ENCODE measurements at places on chromosomes 6 and 20.

- no peak for DNase-seq
Measured at GRCh38 chr6:90859056-90859455, 272.2 kb upstream of the MAP3K7 start.

DNA sequence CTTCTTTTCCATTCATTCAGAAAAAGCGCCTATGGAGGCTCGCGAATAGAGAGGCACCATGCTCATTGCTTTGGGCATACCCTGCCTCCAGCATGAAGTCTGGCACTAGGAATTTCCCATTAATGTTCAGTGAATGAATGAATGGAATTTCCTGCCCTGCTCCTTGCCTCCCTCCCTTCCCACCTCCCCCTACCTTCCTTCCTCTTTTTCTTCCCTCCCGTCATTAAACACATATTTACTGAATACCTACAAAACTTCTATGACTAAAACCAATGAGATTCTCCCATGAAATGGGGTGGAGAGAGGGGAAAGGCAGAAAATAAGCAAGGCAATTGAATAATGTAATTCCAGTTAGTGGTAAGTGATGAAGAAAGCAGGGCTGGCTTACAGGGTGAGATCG lies 213.8 kb upstream of the AGPAT4 start:
- DNase-seq, result no peak

DNA sequence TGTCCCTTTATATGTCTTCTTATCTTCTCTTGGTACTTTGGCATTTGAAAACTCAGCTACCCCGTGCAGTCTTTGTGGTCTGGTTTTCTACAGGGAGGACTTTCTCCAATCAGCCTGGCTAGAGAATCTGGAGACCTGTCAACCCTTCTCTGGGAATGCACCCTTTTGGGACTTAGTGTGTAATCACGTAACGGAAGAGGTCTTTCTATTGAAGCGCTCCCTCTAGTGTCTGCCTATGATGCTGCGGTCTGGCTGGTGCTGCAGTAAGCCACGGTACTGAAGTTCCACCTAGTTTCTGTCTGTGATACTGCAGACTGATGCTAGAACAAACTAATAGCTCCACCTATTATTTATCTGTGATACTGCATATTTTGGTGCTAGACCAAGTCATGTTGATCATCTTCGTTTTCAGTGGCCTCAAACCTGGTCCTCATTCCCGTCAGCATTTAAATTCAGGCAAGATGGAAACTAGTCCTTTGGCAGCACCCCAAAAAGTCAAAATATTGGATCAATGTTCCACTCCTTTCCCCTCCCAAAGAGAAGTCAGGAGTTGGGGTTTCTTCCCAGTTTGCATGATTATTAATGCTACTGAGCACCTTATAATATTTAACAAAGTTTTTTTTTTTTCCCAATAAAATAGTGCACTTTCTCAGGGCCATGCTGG lies 12.5 kb upstream of the SIRPB2 start:
- DNase-seq, result peak; percentile 43

DNA sequence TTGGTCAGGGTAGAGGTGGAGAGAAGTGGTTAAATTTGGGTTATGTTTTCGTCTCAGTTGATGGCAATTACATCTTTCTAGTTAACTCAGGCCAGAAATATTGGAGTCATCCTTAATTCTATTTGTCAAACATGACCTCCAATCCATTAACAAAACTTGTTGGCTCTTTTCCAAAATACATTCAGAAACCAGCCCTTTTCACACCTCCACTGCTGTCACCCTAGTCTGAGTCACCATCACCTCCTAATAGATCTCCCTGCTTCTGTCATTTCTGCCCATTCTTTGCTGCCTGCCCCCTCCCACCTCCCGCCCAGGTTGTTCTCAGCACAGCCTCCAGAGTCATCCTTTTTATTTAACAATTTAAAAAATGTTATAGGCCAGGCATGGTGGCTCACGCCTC lies 3.0 kb upstream of the ABCF1 start:
- DNase-seq, result peak; percentile 21

GRCh38 chr20:31485450-31486339 lies 10.6 kb downstream of the REM1 start:
- no peak for DNase-seq

- no peak for DNase-seq
Measured at GRCh38 chr6:124436803-124437202, 525.4 kb upstream of the RNF217 start.

DNA sequence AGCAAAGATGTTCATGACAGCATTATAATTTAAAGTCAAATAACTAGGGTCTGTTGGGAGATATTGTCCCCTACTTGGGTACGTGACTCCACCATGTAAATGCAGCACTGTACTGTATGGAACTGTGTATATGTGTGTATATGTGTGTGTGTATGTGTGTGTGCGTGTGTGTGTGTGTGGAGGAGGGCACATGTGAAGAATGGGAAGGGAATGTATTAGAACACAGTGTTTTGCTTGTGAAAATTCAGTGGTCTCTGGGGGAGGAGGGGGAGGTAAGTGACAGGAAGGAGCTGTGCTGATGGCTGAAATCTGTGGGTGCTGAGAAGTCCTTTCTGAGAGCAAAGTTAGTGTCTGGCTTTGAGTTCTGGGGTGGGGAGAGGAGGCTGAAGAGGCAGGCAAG lies 23.9 kb upstream of the VEGFA start:
- DNase-seq, result no peak

DNA sequence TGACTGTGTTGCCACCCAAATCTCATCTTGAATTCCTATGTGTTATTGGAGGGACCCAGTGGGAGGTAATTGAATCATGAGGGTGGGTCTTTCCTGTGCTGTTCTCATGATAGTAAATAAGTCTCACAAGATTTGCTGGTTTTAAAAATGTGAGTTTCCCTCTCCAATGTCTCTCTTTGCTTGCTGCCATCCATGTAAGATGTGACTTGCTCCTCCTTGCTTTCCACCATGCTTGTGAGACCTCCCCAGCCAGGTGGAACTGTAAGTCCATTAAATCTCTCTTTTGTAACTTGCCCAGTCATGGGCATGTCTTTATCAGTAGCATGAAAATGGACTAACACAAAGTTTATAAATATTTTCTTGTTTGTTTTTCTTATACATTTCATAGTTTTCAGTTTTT lies 990.5 kb upstream of the CITED2 start:
- DNase-seq, result no peak

DNA sequence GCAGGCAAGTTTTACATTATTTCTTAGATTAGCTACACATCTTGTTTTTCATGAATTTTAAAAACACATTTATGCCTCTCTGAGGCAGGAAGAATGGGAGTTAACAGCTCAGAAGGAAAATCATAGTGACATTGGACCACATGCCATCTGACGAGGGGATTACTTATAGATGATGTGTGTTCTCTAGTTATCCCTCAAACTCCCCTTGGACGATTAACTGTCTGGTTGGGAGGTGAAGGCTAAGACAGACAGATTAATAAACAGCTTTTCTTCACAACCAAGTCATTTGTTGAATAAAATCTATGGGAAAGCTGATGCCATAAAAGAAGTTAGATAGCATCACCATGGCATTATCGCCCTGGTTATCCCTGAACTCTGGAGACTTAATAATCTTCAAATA lies 80.0 kb upstream of the PREP start:
- no peak for DNase-seq

- DNase-seq, result no peak
Measured at GRCh38 chr20:1469925-1470571, 3.4 kb upstream of the NSFL1C start.

DNA sequence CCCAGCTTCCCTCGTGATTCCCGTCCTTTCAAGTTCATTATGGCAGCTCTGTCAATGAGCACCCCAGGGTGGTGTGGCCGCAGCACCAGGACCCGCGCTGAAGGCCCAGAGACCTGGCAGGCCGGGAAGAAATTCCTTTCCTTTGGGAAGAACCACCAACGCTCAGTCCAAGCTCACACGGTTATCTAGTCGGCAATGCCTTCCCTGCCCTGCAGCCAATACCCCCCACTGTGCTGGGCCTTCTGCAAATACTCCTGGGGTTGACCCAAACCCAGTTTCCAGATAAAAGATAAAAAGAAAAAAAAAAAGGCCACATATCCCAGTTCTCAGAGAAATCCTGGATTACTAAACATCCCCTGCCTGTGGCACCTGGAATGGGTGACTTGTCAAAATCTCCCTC lies 28.7 kb downstream of the PXDC1 start:
- no peak for DNase-seq

DNA sequence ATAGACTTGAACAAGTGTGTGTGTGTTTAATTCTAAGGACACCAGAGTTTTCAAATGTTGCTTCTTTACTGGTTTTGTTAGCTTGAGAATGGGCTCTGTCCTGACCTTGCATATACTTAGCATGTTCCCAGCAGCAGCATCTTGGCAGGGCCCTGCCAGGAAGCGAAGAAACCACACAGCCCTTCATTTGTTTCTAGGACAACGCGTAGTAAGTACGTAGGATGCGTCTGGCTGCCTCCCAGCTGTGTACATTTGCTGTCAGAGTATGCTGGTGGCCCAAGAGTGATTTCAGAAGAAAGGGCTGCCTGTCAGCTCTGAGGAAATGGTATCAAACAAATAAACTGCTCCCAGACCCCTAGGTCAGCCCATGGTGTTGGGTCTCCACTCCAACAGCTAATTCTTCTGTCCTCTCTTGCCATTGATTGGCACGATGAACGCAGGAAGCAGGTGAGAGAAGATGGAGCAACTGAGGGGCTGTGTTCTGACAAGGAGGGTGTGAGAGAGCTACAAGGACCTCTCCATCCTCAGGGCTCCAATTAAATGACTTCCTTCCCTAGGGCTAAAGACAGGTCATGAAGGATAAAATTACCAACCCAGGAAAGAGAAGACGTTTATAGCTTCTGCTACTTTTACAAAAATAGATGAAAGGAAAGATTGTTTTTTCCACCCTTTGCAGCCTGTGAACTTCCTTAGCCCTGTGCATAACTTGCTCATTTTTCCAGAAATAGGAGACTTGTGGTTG lies 55.9 kb upstream of the HDDC2 start:
- no peak for DNase-seq

GRCh38 chr6:87183687-87184086 lies 28.3 kb downstream of the ZNF292 start:
- no peak for DNase-seq

DNA sequence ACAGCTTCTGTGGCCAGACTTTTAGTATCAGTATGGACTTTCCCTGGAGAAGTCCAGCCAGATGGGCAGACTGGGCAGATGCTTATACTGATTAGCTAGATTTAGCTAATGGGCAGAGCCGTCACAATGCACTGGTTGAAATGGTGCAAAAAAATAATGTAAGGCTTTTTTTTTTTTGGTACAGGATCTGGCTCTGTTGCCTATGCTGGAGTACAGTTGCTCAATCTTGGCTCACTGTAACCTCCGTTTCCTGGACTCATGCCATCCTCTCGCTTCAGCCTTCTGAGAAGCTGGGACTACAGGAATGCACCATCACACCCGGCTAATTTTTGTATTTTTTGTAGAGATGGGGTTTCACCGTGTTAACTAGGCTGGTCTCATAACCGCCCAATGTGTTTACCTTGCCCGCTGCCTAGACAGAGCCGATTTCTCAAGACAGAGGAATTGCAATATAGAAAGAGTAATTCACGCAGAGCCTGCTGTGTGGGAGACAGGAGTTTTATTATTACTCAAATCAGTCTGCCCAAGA lies 16.4 kb upstream of the KIFC1 start:
- no peak for DNase-seq

DNA sequence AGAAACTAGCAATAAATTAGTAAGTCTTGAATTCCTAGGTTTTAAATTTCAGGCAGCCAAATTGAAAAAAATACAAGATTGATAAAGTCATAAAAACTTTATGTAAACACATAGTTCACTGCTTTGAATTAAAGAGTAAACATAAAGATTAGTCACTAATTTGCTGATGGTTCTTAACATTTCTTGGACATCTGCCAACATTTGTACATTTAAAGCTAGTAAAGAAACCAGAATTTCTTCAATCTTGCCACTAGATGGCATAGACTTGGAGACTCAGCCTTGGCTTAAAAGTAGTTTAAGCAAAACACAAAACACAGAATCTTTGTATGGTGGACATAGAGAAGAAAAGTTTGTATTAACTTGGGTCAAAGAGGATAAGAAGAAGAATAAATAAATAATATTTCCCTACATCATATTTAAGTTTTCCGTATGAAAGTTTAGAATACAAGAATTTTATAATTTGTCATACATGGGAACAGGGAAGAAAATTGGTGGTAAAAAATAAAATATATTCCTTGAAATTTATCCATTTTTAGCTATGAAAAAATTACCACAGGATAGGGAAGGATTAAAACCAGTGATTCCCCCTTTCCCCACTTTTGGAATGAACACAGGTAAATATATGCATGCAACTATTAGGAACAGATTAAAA lies 41.7 kb upstream of the FAM135A start:
- no peak for DNase-seq
